ENCODE measurements at places on chromosomes 5 and 9.

DNA sequence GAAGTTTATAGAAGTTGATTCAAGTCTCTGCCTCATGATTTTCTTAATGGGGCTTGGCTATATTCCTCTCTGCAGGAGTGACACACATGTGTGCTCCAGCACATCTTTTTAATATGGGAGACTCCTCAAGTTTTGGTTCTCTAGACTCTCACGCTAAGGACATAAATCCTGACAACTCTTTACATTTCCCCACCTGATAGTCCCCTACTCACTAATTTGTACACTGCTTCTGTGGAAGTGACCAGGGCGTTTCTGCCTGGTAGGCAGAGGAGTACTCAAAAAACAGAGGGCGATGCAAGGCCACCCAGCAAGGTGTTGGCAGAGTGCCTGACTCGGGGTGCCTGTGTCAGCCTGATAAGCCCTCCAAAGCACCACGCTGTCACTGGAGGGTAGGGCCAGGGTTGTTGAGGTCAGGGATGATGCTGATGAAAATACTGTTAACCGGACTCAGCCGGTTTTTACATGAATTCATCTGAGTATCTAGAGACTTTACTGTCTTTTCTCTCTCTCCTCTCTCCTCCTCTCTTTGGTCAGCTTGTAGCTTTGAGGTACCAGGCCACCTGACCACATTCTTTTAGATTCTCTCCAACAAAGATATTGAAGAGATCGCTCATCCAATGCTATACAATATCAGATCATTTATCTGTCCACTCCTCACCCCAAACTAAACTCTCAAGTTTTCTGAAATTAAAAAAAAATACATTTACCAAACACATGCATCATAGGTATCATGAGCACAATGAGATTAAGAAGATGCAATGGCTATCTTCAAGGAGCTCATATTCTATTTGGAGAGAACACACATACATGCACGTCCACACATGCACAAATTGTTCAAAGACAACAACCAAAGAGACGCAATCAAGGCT lies 205.2 kb downstream of the PIK3R1 start:
- no peak for DNase-seq

DNA sequence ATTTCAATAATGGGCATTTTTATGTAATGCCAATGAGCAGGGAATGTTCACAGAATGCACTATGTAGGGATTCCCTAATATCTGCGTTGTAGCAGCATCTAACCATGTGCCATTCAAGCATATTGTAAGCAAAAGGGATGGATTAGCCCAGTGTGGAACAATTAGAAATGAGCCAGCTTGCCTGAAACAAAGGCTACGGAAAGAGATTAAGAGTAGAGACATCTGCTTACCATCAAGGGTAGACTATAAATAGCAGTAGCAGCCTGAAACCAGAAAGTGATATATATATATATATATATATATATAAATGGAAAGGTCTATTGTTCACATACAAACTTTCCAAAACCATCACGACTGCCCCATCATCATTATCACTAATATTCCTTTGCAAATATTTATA lies 31.9 kb upstream of the CEP120 start:
- no peak for DNase-seq

- DNase-seq, result no peak
Observed at GRCh38 chr5:56291661-56292374, 58.7 kb upstream of the ANKRD55 start.

GRCh38 chr5:104903941-104904340 lies 1341.4 kb upstream of the NUDT12 start:
- no peak for DNase-seq

DNA sequence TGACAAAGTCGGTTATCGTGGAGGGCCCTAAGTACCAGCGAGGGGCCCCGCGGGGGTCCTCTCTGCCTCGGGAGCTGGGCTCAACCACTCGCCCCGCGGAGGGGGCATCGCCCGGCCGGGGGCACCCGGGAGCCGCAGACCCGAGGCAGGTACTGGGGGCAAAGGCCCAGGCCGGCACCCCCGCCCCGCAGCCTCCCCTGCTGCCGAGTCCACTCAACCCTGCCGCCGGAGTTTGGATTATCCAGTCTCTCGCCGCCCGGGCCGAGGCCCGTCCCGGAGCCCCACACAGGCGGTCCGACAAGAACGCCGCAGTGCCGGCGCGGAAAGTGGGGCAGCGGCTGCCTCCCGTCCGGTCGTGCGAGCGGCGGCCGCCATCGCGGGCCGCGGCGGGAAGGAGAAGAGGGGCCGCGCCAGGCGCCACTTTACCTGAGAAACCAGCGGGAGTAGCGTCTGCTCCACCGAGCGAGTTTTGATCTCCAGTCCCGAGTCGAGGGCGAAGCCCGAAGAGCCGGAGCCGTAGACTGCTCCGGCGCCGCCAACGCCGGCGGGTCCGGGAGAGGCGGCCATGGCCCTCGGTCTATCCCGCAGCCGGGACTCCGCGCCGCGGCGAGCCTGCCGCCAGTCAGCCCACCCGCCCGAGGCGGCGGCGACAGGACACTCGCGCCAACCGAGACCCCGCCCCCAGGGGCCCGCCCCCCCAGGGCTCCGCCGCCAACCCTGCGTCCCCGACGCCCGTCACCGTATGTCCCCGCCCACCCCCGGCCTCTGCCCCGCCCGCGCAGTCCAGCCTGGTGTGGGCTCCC lies at the start of gene CTNNAL1:
CTNNAL1 (minus strand) TSS at position 624 of the 803 bp plus-strand sequence; CDS start at position 567, 57 bp downstream.
- DNase-seq, result peak; percentile 80

Data from stimulated activated naive CD4-positive, alpha-beta T cell (primary cell).